NCI-H524 (cell line): ENCODE measurements at places on chromosomes 1 and 21.
A peak's percentile ranks its signal among the peaks of the same experiment; 100 is the strongest.

DNA sequence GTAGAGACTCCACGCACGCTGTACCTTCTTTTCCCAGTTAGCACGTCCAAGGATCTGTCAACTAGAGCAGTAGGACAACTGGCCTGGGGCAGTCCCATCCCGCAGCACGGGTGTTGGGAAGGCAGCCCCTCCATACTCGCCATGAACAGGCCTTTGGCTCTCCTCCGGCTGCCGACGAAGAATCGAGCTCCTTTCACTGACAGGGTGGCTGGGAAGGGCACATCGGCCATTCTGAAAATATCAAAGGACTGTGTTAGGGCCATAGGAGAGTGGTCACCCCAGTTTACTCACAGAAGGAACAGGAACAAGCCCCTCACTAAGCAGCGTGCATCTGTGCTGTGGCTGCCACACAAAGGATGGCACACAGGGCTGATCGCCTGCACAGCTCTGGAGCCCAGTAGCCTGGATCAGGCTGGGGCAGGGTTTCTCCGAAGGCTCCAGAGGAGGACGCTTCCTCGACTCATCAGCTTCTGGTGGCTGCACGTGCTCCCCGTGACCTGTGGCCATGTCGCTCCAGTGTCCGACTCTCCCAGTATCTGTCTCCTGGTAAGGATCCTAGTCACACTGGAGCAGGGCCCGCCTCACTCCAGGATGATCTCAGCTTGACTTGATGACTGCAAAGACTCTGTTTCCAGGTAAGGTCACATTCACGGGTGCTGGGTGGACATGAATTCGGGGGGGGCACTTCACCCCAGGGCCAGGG, 8.9 kb downstream of the KRTAP10-1 start:
- no peak for DNase-seq

DNA sequence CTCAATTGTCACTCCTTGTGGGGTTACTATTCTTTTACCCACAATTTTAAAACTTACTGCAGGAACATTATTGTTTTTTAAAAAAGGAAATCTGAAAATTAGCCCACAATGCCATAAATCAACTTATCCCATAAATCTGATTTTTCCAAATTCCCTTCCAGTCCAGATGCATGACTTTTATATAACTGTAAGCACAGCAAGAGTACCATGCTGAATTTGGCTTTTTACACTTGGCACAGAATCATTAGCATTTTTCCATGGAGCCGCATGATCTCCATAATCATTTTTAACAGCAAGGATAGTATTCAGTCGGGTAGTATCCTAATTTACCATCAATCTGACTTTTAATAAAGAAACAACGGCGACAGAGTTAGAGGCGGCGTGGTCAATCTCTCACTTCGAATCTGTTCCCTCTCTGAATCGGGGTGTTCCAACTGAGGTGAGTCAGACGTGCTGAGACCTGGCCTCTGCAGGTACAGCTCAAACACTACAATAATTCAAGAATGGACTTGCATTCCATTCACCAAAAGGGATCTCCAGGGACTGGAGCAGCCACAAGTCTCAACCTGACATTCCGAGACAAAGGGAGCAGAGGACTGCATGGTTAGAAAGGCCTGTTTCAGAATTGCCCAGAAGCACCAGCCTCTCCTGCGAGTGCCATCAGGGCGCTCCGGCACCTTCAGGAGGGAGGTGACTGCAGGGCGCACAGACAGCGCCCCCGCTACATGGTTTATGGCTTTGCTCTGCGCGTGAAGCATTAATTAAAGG, 48.9 kb downstream of the SLC66A1 start:
- no peak for DNase-seq

DNA sequence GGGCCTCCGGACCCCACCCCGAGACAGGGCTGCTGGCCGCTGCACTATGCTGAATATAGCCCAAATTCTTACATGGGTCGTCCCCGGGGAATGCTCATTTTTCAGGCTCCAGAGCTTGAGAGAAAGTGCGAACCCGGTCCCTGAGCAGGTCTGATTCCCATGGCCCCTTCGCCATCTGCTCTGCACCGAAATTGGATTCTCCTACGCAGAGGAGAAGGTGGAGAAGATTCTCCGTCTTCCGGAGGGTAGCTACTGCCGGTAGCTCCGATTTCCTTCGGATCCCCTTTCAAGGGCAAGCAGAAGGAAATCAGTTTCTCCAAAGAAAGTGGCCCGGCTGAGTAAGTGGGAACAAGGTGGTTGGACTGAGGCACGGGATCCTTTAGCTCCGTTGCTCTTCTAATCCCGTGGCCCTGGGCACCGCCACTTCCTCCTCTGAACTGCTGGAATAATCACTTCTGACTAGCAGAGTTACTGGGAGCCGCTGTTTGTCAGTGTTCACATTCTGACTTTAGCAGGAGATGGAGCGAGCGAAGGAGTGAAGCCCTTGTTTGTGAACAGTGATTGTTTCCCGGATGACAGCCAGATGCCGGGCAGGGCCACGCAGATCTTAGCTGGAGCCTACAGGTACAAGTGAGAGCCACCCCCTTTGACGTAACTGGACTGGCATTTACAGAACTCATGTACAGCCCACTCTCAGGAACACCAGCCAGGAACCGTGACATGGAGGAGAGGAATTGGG, 1.1 kb upstream of the ZNF496 start:
- peak; percentile 47 for DNase-seq

DNA sequence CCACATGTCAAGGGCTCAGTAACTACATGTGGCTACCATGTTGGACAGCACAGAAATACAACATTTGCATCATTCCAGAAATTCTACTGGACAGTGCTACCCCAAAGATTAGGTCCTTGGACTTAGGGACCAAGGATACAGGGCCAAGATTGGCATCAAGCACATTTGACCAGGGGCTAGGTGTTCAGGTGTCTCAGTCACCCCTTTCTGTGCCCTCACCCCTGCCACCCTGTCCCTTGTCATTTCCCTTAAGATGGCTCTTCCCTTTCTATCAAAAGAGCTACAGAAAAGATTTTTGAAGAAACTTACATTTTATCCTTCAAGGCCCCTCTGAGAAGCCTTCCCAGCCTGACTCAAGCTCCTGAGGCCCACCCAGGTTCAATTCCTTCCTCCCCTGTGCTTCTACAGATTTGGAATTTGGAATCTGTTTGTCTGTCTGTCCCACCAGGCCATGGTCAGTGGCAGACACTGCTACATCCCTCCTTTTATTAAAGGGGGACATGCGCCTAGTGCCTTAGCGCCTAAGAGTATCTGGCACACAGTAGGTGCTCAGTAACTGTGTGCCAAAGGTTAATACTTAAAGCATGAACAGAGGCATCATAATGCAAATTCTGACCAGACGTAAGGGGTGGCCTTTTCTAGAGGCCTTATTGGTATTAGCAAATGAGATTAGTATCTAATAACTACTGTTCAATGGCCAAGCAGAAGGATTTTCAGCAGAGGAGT, 21.4 kb downstream of the CSF1 start:
- DNase-seq: no peak
